ENCODE measurements at places on chromosomes 7 and 10.

DNA sequence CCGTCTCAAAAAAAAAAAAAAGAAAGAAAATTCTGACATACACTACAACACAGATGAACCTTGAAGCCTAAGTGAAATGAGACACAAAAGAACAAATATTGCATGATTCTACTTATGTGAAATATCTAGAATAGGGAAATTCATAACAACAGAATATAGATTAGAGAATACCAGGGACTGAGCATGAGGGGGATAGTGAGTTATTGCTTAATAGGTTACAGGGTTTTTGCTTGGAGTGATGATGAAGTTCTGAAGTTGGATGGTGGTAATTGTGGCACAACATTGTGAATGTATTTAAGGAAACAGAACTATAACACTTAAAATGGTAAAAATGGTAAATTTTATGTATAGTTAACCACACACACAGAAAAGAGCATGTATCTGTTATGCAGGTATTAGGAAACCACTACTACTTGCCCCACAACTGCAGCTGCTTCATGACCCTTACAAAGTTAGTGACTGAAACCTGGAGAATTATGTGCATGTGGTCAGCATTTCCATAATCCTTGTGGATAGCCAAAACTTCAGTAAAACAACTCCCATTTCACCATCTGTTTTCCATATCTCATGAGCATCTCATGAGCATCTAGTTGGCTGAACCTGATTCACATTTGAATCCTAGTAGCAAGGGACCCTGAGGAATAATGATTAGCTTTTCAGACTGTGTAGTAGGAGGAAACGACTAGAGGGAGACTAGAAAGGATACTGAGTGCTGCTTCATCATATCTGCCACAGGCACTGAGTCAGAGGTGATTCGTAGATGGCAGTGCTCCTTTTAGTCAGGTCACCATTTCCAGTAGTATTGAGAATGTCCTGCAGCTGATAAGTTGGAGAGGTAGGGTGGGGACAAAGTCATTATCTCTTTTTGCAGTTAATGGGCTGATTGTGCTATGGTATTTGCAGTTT lies 26.3 kb downstream of the SAMD8 start:
- no peak for DNase-seq

DNA sequence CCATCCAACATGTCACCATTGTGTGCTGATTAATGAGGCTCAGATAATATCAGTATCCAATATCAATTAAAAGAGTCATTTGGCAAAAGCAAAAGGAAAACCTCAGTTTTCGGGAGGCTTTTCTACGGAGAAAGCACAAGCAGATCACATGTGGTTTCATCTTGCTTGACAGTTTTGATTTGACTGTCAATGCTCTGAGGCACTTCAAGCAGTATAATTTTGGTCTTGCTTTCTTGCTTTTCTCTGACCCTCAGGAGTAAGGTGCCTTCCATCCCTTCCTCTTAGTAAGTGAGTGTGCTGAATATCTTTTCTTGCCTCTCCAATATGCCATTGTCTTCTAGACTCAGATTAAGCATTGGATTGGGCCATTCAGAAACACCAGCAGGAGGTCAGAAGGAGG lies 115.5 kb upstream of the CALCR start:
- no peak for DNase-seq

DNA sequence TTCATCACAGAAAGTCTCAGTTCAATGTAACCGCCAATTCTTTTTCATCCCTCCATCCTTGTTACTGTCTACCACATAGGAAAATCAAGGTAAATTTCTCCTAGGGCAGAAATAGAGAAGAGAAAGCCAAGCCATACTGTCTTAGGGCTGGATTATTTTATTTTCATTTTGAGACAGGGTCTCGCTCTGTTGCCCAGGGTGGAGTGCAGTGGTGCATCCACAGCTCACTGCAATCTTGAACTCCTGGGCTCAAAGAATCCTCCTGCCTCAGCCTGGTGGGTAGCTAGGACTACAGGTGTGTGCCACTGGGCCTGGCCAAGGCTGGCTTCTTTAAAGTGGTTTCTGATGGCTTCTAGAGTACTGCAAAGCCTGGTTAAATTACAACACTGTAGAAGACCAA lies 181.7 kb downstream of the SRPK2 start:
- no peak for DNase-seq

- DNase-seq = no peak
Observed at GRCh38 chr10:60521974-60522405, 132.3 kb upstream of the ANK3 start.

GRCh38 chr7:157760004-157760730 lies 423.4 kb downstream of the DNAJB6 start:
- DNase-seq = no peak

DNA sequence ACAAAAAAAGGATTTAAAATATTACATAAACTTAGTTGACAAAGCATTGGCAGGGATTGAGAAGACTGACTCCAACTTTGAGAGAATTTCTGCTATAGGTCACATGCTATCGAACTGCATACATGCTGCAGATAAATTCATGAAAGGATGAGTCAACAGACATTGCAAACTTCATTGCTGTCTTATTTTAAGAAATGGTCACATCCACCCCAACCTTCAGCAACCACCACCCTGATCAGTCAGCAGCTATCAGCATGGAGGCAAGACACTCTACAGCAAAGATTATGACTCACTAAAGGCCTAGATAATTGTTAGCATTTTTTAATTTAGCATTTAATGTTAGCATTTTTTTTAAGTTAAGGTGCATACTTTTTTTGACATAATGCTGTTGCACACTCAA lies 73.6 kb downstream of the AGK start:
- no peak for DNase-seq

GRCh38 chr7:118033273-118033672 lies 150.7 kb upstream of the LSM8 start:
- DNase-seq = no peak

DNA sequence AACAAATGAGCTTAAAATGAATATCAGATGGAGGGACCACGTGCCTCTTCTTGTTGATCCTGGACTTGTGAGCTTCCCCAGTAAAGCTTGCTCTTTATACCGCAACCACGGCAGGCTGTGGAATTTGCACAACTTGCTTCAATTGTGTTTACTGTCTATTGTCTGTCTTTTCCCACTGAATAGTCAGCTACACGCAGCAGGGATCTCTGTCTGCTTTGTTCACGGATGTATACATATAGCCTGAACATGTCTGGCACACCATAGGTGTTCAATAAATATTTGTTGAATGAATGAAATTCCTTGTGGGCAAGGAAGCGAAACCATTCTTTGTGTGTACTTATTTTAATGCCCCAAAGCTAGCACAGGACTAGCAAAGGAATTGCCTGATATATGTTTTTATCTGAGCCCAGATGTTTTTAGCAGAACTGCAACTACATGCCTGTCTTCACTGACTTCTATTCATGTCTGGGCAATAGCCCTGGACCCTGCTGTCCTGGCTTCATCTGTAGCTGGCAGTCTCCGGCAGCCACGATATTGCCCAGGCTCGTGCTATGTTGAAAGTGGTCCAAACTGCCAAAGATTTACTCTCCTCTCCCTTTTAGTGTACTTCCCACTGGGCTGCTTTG lies 29.9 kb upstream of the IFRD1 start:
- DNase-seq = no peak

All from AML-193 (cell line).